ENCODE measurements at places on chromosomes 6 and 20. TPM values are rescaled to one million over a fixed set of nuclear protein-coding genes. Genes with fewer than 3 reads are reported as not detected.

Gene SEC63
- total RNA-seq: 47.1 TPM

Gene TBP
- total RNA-seq: 16.4 TPM

Gene OR12D3
- not detected for total RNA-seq

Gene TCF21
- 0.20 TPM for total RNA-seq

Gene FBXO9
- total RNA-seq: 76.3 TPM

Gene ANKRD6
- 18.2 TPM for total RNA-seq

Gene MOCS1
- total RNA-seq: 30.5 TPM

Gene FOXF2
- total RNA-seq: 2.0 TPM

Gene C4B
- total RNA-seq: 370 TPM

Gene JPH2
- total RNA-seq: 2.3 TPM

Gene ARFGEF3
- 2.7 TPM for total RNA-seq

Gene MYMX
- total RNA-seq: not detected

Gene PRR18
- total RNA-seq: 0.59 TPM

Gene CST5
- not detected for total RNA-seq

Gene GFOD1
- total RNA-seq: 18.4 TPM

Gene HLA-DOA
- 2.0 TPM for total RNA-seq

Gene SPATA25
- not detected for total RNA-seq

Gene ULBP1
- not detected for total RNA-seq

Gene RHAG
- not detected for total RNA-seq

GRCh38 chr6:30212865-30213666 is at the start of gene TRIM26:
TRIM26 (minus strand) TSS chr6:30213406; CDS start chr6:30199103, 14,303 bp downstream.
- peak; percentile 98 for DNase-seq

DNA sequence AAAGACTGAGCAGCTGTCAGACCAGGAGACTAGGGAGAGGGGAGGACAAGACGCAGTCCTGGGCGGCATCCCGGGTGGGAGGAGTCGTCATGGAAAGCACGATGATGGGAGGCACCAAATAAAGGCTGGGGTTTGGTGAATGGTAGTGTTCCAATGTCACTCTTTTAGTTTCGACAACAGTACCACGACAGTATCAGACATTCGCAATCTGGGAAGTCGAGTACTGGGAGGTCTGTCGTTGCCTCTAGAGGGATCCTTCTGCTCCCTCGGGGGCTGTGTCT is 32.1 kb downstream of the PSMG4 start:
- no peak for DNase-seq

- DNase-seq: peak; percentile 63
Measured at GRCh38 chr6:150025201-150025917, at the start of gene RAET1L. RAET1L (minus strand) TSS chr6:150025532; CDS start chr6:150025471, 61 bp downstream.

DNA sequence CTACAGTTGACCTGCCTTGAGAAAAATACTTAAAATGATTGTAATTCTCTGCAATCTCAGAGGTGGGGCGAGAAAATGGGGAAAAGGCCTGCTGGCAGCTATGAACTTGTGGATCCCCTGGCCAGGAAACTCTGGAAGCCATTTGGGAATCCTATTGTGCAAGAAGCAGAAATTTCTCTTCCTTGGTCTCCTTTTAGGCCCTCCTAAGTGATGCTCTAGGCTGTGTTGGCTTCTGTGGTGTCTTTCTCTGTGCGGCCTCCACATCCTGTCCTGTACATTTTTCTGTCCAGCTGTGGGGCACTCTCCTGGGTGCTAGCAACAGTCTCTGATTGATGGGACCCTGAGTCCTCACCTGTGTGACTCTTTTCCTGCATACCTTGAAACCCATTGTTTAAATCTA is 290.9 kb downstream of the FARS2 start:
- DNase-seq: no peak

DNA sequence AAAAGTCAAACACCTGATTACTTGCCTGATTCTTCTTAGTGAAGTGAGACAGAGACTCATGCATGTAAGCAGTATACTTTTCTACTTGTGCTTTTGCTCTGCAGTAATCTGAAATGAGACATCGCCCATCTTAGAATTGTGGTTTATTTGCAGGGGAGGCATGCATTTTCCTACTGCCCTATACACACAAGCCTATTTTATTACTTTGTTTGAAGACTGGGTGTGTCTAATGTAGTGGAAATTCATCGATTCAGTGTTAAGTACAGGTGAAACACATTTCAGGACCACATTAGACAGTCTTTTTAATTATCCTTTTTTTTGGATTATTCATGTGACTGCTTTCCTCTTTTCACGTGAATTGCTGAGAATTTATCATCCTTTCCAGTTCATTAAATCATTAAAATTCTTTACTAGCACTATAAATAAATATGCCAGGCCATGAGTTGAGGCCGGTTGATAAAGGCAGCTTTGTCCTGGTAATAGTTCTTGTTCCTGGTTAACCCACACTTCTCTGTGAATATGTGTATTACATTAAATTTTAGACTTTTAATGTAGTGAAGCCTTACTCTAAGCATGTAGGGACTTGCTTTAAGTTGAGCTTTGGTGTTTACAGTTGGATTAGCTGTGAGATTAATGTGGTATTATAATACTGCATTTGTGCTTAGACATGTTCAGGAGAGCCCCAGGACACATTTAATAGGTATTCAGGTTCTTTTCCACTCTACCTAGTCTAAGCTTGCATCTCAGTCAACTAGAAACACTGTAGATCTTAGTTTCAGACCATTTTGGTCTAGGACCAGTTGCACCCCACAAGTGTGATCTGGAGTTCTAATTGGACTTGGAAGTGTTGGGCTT is 10.8 kb upstream of the BTBD3 start:
- DNase-seq: no peak

GRCh38 chr6:34240329-34241248 is 3.9 kb downstream of the HMGA1 start:
- DNase-seq: no peak

GRCh38 chr6:98487612-98488011 is 346.8 kb upstream of the POU3F2 start:
- DNase-seq: peak; percentile 11

- no peak for DNase-seq
Measured at GRCh38 chr6:14867802-14868201, 378.1 kb upstream of the JARID2 start.

DNA sequence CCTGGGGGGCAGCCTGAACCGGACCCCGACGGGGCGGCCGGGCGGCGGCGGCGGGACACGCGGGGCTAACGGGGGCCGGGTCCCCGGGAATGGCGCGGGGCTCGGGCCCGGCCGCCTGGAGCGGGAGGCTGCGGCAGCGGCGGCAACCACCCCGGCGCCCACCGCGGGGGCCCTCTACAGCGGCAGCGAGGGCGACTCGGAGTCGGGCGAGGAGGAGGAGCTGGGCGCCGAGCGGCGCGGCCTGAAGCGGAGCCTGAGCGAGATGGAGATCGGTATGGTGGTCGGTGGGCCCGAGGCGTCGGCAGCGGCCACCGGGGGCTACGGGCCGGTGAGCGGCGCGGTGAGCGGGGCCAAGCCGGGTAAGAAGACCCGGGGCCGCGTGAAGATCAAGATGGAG is 636 bp downstream of the SRF start:
- peak; percentile 12 for DNase-seq

DNA sequence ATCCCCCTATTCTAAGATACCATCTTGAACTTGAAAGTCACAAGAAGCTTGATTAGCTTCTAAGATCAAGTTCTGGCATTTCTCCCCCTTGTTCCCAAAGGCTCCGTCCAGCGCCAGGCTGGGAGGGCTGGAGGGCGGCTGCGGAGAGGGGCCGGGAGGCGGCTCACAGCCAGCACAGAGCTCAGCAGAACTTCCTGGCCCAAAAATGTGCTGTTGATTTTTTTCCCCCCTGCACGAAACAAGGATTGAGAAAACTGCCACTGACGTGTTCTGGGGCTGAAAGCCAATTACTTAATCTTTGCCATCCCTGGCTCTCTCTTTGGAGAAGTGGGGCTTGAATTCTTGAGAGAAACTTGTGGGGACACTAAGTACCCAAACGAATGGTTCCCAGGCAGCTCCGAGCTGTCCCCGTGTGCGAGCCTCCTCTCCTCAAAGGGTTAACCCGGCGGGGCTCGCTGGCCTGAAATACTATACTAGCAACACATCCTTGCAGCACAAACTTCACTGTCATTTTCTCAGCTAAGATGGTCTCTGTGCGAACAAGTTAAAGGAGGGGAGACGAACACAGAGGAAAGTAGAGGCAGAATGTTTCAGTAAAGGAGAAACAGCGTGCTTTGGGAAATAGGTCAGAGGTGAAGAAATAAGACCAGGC is 452 bp downstream of the TRAF3IP2 start:
- peak; percentile 81 for DNase-seq

GRCh38 chr6:34836451-34836850 is 44.6 kb downstream of the BLTP3A start:
- no peak for DNase-seq

DNA sequence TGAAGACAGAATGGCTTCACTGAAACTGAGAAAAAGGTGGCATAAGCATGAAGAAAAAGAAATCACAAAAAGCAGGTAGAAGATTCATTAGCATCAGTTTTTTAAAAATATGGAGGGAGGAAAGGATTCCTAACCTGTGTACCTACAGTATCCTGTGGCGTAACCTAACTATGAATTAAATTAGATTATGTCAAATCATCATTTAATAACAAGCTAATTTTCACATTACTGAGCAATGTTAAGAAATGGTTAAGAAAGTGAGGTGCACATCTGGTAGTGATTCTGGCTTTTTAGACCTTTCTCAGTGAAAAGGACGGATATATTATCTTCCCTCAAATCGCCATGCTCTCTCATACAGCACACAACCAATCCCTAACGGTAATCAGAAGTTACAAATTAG is 12.5 kb downstream of the CD164 start:
- no peak for DNase-seq

DNA sequence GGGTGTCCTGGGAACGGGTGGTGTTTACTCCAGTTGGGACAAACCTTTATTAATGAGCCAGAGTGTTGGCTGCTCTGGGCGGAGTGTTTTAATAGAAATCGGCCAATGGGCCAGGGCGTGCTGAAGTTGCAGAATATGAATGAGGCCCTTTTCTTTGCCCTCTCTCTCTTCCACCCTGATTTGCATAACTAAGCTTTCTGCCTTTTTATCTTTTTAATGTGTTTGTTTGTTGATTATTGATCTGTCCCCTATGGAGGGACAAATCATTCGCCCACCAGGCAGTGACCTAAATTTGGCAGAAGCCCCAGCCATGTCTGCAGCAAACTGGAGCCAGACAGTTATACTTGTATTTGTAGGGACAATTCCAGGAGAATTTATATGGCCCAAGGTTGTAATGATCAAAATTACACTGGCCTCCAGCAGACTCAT is 420.9 kb downstream of the PREX1 start:
- DNase-seq: no peak

DNA sequence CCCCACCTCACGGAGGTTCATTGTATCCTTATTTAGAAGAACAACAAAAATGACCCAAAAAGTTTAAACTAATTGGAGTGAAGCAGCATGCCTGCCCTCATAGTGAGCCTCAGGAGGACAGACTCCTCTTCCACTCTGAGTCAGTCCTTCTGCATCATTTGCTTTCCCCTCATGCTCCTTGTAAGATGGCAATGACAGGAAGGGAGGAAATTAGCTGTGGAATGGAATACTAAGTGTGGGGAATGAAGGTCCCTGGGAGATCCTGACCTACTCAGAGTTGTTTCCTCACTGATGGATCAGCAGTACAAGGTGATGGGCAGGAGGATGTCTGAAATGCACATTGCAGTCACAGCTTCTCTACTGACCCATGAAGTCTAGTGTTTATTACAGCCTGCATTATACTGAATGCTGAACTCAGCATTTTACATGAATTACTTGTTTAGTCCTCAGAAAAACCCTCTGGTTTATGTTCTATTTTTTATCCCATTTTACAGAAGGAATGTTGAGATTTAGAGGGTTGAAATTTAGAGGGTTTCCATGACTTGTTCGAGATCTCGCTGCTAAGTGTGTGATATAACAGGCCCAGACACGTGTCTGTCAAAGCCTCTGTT is 212.0 kb upstream of the PCSK2 start:
- DNase-seq: no peak

- DNase-seq: no peak
Measured at GRCh38 chr6:36618366-36619355, 24.5 kb downstream of the SRSF3 start.

DNA sequence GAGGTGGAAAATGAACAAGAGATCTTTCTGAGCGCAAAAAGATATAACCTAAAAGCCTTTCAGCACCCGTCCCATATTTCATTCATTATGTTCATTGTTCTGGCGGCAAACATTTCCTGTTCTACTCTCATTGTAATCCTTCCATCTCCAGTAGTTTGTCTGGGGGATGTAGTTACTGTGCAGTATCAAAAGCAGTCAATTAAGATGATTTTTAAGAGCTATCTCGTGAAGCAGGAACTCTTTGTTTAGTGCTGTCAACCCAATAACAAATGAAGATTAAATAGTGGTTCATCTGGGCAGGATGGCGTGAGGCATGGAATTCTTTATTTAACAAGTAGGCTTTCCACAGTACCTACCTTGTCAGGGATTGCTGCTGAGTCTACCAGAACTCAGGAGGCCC is 876.7 kb downstream of the HACE1 start:
- DNase-seq: no peak

- no peak for DNase-seq
Measured at GRCh38 chr6:36326356-36326995, 10.2 kb downstream of the BNIP5 start.

- DNase-seq: no peak
Measured at GRCh38 chr20:53734006-53734688, 140.5 kb upstream of the ZNF217 start.

- DNase-seq: no peak
Measured at GRCh38 chr6:34161857-34162515, 16.1 kb upstream of the GRM4 start.

DNA sequence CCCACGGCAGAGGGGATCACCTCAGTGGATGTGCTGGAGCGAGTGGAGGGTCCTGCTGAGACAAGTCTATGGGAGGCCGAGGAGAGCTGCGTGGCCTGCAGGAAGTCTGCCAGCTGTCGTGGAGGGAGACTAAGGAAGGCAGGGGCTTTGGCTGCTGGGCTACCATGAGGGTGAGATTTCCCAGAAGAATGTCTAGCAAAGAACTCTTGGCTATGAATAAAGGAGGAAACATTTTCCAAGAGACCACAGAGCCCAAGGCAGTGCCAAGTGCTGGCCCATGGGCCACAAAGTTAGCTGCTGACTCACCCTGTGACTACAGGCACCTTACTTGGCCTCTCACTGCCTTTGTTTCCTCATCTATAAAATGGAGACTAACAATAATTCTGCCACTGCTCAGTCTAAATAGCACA is 73.4 kb downstream of the PRDM1 start:
- DNase-seq: no peak

DNA sequence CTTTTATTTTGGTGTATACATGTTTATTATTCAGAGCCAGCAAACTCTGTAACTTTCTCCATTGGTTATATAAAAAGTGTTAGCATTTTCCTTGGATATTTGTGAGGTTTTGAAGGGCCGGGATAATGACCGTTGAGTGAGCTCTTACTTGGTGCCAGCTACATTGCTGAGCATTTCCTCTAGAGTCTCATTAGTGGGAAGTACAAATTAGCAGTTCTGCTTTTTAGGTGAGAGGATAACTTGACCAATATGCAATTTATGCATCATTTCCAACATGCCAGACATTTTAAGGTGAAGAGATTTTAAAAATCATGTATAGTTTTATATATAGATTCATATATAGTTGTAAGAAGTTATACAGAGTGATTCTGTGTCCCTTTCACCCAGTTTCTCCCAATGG is 84.3 kb downstream of the CARMIL1 start:
- no peak for DNase-seq

- no peak for DNase-seq
Measured at GRCh38 chr6:19013026-19013705, 626.0 kb downstream of the RNF144B start.

- DNase-seq: peak; percentile 42
Measured at GRCh38 chr6:25956226-25956625, 6.4 kb upstream of the TRIM38 start.

GRCh38 chr6:165760803-165761185 is 97.8 kb upstream of the PDE10A start:
- no peak for DNase-seq

GRCh38 chr6:169933251-169933821 is 181.9 kb downstream of the ERMARD start:
- no peak for DNase-seq

Data from thyroid gland (tissue), 4 donors.